NCI-H1092 treated with DMSO at 0.1 percent for 48 hours (cell line): ENCODE measurements at places on chromosomes 5 and 9.
A peak's percentile ranks its signal among the peaks of the same experiment; 100 is the strongest.

DNA sequence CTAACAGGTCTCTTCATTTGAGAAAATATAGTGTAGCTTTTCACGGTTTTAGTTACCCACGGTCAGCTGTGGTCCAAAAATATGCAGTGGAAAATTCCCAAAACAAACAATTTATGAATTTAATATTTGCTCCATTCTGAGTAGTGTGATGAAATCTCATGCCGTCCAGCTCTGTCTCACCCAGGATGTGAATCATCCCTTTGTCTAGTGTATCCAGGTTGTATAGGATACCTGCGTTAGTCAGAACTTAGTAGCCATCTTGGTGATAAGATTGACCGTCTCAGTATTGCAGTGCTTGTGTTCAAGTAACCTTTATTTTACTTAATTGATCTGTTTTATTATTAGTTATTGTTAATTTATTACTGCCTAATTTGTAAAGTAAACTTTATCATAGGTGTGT, 41.1 kb downstream of the NDUFS4 start:
- no peak for DNase-seq

GRCh38 chr9:7799234-7799943, at the start of gene DMAC1:
Gene DMAC1, minus strand, starts transcription at chr9:7799778. Its CDS starts 44 bp downstream, at chr9:7799734.
- DNase-seq: peak; percentile 88

DNA sequence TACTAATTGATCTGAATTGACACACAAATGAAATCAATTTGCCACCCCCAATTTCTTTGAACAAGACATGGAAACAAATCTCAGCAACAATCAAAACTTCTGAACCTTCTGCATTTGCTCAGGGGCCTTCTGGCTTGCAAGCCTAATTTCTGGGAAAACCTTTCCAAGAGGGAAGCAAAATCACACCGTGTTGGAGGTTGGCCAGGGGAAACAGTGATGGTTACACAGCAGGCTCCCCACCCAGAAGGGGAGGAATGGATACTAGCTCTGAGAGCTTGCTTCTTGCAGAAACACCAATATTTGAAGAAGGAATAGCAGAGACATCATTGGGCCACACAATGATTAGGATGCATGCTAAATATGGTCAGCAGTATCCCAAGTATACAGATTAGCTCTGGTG, 488.6 kb upstream of the TRPC7 start:
- no peak for DNase-seq

- DNase-seq: no peak
These were observed 659.3 kb downstream of the ACTL7B start for GRCh38 chr9:108196332-108197007.

GRCh38 chr5:136046246-136046645, 17.5 kb downstream of the TGFBI start:
- no peak for DNase-seq

- DNase-seq: no peak
These were observed 234.3 kb upstream of the TMEM161B start for GRCh38 chr5:88503041-88503345.

DNA sequence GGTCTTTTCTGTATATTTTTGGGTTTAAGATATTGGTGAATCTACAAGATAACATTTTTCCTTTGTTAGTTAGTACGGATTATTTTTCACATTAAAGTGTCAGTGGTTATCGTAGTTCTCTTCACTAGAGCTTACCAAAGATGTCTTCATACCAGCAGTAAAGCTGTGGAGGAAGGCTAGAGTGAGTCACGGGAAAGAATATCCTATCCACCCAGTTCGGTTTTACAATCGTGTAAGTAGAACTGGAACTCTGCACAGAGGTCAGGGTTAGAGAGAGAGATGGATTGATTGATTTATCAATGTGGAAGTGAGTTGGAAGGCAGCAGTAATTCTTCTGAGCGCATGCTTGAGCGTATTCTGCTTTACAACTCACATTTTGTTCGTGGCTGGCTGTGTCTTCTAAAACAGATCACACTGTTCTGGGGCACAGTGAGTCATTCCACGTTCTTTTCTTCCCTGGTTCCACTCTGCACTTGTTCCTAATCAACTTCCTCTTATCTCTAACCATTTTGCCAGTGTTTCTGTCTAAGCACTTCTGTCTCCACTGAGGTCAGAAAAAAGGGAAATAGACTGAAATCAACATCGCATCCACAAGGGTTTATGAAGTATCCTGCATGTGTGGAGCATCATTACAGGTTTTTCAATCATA, 86.5 kb upstream of the ARRDC3 start:
- DNase-seq: no peak

GRCh38 chr5:27450607-27451006, 412.2 kb upstream of the CDH9 start:
- DNase-seq: no peak

DNA sequence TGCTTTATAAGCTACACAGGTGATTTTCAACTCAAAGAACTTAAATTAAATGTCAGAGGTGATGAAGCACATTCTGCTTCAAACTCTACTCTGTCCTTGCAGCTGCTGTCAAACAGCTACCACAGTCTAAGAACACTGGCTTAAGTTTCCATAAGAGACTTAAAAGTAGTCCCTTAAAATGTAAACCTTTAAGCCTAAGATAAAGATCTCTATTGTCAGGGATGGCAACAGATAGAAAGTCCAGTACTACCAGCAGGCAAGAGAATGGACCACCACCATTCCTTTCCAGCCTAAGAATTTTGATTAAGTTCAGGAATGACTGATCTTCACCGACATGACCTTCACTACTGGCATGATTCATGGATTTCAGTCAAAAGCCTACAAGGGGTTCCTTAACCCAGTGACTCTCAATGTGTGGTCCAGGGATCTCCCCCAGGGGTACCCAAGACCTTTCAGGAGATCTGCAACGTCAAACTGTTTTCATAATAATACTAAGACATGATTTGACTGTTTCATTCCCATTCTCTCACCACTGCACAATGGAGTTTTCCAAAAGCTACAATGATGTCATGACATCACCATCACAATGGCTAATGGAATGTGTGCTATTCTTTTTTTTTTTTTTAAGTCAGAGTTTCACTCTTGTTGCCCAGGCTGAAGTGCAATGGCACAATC, 41.1 kb upstream of the PLPP6 start:
- DNase-seq: no peak

- no peak for DNase-seq
These were observed 86.9 kb downstream of the PTPN3 start for GRCh38 chr9:109411069-109411761.

- no peak for DNase-seq
These were observed 617.6 kb downstream of the TLR4 start for GRCh38 chr9:118321788-118322187.

DNA sequence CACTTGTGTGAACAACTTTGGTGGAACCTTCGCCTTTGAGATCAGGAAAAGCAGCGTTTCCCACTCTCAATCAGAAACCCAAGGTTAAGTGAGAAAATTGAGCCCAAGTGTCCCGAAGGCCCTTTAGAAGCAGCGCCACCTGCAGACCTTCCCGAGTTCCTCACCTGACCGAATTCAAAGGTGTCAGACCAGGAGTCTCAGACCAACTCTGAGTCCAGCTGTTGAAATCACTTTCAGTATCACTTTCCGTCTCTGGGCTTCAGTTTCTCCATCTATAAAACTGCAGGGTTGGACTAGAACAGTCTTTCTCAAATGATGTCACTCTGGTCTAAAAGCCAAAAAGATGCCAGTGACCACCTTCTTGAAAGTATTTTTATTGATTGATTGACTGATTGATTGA, 31.7 kb upstream of the GRHPR start:
- no peak for DNase-seq

DNA sequence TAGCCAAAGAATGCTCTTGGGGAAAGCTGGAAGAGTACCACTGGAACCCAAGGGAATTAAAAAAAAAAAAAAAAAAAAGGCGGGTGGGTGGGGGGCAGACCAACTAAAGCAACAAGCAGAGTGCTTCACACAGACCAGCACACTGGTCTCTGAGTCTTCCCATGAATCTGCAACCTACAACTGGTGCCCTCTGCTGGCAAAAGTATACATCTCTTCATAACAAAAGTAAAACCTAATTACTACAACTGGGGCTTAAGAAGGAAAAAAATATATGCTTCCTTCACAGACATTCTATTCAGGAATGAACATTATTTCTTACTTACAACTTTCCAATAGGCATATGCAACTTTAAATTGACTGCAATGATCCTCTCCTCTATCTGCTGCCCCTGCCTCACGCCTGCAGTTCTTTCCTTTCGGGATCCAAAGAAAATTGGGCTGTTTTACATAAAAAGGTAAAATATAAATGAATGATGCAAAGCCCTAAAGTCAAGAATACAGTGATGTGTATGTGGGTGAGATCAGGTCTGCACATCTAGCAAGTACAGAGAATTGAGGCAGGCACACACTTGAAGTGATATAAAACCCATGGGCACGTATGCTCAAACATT, 7.2 kb upstream of the KLHL3 start:
- peak; percentile 53 for DNase-seq

- no peak for DNase-seq
These were observed 59.0 kb upstream of the ITGA1 start for GRCh38 chr5:52728686-52729085.

- DNase-seq: no peak
These were observed 233.2 kb downstream of the SLIT3 start for GRCh38 chr5:169067751-169068173.
